SK-MEL-5 (cell line): ENCODE measurements at places on chromosomes 1 and 21.

- DNase-seq: no peak
Observed at GRCh38 chr1:222736972-222737371, at the start of gene FAM177B. Gene FAM177B, plus strand, starts transcription at chr1:222737202. Its CDS starts 9,344 bp downstream, at chr1:222746546.

DNA sequence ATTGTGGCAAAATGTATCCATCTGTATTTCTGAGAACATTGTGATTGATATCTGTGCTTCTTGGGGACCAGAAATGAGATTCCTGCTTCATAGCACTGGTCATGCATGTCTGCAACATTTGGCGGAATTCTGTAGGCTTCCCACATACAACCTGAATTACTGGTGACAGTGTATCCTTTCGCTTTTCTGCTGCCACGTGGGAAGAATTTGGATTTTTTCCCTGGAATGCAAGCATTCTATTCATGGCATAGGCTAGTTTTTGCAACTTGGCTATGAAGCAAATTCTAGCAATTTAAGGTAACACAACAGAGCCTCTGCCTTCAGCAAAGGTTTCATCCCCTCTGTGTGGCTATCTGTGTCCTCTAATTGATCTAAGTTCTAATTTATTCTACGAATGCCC lies 85.9 kb downstream of the BCAR3 start:
- no peak for DNase-seq

DNA sequence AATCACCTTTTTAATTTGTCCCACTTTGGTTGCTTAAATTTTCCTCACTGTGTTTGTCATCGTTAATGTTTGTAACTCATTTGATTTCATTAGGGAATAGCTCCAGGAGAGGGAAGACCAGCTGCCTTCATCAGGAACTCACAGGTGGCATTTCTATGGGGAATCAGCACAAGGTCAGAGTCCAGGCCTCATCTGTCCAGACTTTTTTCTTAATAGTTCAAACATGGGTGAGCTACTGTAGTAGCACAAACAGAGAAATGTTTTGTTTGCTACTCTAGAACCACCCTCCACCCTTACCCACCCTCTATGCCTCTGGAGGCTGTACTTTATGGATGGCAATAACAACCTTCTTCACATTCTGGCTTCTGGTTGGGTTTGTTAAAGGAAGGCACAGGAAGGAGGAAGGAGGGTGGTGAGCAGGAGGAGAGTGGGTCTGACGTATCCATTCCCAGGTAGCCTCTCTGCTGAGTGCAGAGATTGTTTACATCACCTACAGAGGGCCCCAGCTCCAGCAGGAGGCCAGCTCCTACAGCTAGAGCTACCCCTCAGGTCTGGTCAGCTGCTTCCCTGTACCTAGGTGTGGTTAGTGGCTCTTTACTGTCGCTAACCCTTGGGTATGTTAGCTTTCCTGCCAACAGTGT lies 8.1 kb upstream of the TEDDM1 start:
- DNase-seq: no peak

GRCh38 chr1:104760017-104760416 lies 1010.3 kb downstream of the AMY1C start:
- no peak for DNase-seq

- no peak for DNase-seq
Observed at GRCh38 chr1:1591452-1591851, 8.5 kb downstream of the FNDC10 start.

- DNase-seq: no peak
Observed at GRCh38 chr1:12546771-12547585, 71.0 kb downstream of the DHRS3 start.

DNA sequence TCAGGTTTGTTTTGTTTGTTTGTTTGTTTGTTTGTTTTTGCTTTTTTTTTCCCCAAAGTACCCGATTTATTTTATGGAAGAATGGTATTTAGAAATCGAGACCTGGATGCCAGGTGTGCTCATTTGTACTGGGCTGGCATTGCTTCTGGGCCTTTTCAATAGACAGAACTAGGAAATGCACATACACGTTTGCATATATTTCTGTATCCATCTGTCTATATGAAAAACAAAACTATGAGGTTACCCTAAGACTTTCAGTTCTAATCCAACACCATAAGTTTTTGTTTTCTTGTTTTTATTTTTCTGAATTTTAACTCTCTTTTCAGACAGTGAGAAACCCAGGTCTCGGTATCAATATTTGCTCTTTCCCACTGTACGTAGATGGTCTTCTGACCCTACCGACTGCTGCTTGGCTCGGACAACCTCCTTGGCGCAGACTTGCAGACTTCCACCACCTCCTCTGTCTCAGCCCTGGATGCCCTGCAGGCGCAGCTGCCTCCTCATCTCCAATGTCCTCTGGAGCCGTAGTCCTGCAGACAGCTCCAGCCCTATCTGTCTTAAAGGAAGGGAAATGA lies 171.7 kb downstream of the NEK7 start:
- DNase-seq: no peak

DNA sequence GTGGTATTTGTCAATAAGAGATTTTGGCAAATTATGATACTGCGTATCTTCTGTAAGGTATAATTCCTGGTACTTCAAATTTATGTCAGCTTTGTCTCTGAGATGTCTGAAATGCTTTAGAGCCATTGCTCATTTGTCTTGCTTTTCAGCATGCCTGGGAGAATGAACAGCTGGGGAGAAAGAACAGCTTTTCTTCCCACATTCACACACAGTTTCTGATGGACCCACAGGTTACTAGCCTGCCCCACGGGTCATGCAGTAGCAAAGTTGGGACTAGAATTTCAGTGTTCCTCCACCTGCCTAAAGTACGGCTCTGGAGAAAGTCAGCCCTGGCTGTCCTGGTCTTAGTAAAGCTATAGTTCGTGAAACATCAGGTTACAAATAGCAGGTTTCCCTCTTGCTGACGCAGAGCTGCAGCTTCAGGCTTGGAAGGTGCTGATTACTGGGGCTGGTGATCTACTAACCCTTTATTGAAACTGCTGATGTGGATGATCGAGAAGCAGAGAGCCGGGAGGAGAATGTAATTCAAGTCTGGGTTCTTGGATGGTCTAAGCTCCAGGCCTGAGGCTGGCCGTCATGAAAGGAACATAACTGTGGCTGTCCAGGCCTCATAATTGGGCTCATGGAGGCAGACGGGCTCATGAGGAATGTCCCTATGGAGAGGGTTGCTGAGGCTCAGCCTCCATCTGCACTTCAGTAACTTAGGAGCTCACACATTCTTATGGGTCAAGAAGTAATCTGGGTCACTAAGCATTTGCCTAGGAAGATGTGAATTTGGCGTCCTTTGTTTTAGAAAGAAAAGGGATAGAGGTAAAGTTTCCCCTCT lies 12.4 kb downstream of the GALNT2 start:
- DNase-seq: no peak

GRCh38 chr1:6475381-6476133 lies 9.6 kb upstream of the TNFRSF25 start:
- peak; percentile 49 for DNase-seq

- DNase-seq: no peak
Observed at GRCh38 chr1:10634428-10635084, 159.8 kb downstream of the PEX14 start.

DNA sequence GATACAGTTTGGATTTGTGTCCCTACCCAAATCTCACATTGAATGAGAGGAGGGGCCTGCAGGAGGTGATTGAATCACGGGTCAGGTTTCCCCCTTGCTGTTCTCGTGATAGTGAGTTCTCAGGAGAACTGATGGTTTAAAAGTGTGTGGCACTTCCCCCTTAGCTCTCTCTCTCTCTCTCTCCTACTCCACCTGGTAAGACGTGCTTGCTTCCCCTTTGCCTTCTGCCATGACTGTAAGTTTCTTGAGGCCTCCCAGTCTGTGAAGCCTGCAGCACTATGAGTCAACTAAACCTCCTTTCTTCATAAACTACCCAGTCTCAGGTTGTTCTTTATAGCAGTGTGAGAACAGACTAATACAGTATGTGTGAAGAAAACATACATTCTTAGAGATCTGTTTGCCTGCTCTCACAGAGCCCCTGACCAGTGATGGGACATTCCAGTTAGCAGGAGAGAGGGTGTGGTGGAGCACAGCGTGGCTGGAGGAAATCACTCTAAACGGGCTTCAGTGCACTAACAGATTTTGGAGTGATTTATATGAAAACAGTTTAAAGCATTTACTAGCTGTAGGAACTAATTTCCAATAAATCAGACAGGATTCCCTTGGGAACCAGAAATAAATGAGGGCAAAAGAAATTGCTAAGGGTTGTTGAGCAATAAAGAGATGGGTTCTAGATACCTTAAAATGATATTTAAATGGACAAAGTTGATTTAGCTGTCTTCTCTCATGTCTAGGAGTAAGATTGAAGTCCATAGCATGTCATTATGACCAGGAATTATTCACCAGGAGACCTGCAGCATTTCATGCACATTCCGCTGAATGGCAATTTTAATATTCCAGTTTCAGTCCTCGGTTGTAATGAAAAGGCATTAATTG lies 411.0 kb downstream of the CAMTA1 start:
- DNase-seq: no peak

GRCh38 chr1:223700942-223701637 lies 11.2 kb upstream of the CAPN2 start:
- peak; percentile 66 for DNase-seq

DNA sequence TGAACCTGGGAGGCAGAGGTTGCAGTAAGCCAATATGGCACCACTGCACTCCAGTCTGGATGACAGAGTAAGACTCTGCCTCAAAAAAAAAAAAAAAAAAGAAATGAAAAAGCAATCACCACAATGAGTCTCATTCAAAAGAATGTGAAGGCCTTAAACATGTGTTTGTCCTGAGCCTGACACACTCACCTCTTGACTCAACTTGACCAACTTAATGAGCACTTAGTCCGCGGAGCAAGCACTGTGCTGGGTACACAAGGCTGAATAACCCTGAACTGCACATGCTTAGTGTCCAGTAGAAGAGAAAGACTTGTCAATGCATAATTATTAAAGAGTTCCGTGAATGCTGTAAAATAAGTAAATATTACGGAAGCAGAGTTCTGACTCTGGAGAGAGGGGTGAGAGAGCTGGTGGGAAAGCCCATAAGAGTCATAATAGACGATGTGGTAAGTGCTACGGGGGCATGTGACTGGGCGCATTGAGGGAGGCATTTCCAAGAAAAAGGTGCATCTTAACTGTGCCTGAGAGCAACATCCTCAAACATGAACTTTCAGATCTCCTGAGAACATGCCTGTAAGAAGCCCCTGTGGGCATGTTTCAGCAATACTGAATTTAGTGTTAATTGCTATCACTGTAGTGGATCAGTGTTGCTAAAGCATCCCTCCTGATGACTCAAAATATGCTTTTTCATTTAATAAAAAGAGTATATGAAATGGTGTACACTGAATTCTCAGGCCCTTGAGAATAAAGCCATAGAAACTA lies 27.2 kb downstream of the MCOLN2 start:
- no peak for DNase-seq
